ENCODE measurements at places on chromosomes 1 and 21.

- DNase-seq: no peak
Observed at GRCh38 chr1:228919914-228920313, 184.6 kb downstream of the RHOU start.

- DNase-seq: peak; percentile 32
Observed at GRCh38 chr1:175804561-175804960, 61.2 kb upstream of the TNR start.

GRCh38 chr1:235093696-235094592 lies 34.7 kb downstream of the TOMM20 start:
- DNase-seq: peak; percentile 80

GRCh38 chr1:41245659-41246058 lies 3.6 kb upstream of the SCMH1 start:
- DNase-seq: no peak

DNA sequence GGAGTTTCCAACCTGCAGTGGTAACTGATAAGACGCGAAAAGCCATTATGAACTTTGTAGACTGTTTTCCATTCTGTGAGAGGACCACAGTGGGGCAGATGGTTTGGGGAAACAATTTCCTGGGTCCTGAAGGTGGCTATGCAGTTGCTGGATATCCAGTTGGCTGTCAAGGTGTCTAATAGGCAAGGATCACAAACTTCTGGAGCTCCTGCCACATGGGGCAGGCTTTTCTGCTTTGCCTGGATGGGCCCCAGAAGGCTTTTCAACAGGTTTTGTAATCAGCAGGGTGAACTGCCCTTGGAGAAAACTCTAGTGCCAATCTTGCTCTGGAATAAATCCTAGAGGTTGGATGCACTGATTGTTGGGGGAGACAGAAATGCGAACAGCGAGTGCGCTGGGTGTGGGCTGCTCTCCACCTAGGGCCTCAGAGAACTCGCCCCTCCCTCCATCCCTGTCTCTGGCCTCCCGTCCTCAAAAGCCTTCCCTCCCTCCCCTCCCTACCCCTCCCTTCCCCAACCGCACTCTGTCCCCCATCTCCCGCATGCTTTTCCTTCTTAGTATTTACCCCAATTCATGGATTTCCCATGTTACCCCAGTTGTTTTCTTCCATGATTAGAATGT lies 210.3 kb upstream of the USP24 start:
- DNase-seq: no peak

DNA sequence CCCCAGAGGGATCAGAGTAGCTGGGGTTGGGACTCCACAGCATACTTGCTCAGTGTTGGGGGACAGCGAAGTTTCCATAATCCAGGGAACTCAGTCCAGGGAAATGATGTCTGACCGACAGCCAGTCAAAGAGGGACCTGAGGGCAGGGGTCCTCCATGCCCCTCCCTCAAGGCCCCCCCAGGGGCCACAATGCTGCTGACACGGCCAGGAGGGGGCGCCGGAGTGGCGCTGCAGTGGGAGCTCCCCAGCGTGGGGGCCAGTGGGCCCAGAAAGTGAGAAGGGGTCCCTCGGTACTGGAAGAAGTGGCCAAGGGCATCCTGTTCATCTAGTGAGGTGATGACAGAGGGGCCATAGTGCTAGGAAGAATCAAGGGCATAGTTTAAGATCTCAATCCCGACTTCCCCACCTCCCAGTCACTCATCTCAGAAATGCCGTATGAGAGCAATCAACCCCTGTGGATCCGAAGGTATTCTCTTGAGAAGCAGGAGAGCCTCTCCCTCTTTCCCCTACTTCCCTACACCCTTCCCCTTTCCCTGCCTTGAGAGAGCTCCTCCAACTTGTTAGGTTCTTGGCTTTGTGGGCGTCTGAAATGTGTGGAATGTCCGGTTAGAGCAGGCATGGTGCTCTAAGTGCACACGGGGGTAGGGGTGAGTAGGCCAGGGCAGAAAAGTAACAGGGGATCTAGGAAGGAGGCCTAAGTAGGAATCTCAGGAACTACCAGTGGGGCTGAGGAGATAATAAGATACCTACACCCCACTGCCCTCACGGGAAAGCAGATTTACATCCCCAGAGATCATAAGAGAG lies 4.1 kb downstream of the NUDT17 start:
- DNase-seq: no peak

DNA sequence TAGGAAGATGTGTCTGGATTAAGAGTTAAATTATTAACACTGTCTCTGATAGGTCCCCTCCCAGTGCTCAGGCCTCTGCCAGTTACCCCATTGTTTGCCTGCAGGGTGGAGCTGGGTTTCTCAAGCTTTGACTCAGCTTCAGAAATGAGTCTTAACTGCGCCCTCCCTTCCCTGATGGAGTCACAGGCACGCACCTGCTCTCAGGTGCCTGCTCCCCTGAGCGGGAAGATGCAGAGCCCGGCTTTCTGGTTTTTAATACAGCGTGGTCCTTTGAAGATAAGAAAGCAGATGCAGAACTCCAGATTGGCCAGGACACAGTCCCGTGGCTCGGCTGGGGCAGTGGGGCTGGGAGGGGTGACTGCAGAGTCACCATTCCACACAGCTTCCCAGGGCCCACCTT lies 3.2 kb upstream of the SPRR4 start:
- DNase-seq: no peak

GRCh38 chr1:248804771-248805681 lies 20.7 kb downstream of the SH3BP5L start:
- no peak for DNase-seq

DNA sequence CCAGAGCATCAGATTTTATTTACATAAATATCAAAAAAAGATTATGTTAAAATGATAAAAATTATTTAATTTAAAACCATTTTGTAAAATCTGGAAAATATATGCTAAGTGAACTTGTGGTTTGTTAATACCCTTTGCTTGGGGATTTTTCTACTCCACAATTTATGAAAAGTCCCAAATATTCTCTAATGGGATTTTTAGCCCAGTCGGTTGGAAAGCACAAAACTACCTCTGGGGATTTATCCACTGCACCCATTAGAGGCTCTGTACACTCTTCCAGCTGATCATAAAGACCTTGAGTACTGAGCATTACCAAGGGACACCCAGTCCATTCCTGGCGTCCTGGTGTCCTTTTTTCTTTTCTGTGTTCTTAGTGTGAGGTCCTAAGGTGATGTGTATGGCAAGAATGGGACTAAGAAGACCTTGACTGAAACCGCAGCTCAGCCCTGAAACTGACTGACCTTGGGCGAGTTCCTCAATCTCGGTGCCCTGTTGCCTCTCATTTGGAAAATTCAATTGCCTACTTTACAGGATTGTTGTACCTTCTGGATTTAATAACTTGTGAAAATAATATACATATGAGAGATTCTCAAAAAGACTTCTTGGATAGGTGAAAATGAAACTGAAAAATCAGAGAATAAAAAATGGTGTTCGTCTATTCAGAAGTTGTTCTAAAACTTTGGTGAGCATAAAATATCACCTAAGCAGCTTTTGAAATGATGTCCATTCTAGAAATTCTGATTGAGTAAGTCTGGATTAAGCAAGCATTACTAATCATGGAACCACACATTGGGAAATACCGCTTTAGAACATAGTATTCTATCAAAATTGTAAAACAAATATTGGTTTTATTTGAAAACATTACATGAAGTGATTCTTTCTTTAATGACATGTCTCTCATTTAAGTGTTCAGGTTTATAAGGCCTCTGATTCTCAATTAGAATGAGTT lies 21.5 kb upstream of the SAMSN1 start:
- DNase-seq: no peak

DNA sequence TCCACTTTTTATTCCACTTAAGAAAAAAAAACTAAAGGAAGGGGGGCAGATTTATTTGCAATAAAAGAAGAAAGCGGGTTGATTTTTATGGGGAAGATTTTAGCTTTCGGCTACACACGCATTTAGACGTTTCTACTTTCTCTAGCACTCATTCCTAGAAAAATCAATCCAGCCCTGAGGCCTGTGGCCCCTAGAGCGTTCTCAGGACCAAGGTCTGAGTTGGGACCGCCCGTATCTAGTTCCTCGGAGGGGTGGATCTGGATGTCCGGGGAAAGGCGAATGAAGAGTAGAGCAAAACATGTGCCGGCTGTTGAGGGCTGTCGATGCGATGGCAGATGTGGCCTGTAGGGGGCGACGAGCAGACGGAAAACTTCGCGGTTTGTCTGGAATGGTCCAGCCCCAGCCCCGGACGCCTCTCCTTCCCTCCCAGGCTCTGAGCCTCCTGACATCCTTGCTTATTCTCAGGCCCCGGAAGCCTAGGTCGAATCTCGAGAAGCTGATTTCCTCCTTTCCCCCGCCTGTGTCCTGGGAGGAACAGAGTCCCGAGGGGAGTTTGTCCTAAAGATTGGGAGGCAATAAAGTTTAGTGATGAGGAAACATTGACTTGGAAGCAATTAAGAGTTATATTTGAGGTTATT lies 5.2 kb downstream of the FOXD3 start:
- peak; percentile 17 for DNase-seq

GRCh38 chr1:18470671-18471355 lies 9.9 kb upstream of the KLHDC7A start:
- no peak for DNase-seq
